ENCODE measurements at places on chromosomes 6 and 20.

GRCh38 chr6:37320646-37321045 is 33.1 kb upstream of the RNF8 start:
- no peak for DNase-seq

DNA sequence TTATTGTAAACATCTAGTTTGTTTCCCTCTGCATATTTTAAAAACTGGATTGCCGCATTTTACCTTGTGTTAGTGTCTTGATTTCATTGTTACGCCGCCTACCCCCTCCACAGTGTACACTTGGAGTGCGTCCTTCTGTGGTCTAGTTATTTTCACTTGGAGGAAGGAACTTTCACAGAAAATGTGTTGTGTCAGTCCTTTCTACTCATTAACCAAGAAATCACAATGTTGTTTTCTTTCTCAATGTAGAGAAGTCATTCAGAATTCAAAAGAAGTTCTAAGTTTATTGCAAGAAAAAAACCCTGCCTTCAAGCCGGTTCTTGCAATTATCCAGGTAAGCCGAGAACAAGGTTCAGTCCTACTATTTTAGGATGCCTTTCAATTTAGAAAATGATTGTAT is 10.3 kb downstream of the MTHFD1L start:
- no peak for DNase-seq

DNA sequence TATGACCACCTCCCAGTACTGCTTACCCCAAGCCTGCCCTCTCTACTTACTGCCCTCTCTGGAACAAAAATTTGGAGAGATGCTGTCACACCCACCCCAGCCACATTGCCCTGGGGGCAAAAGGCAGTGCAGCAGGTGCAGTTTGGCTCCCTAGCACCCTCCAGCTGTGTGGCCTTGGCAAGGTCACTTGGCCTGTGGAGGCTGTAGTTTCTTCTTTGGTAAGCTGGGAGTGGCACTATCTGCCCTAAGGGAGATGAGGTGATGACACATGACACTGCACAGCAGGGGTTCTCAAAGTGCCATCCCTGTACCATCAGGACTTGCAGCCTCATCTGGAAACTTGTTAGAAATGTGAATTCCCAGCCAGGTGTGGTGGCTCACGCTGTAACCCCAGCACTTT is 44.8 kb downstream of the TAF8 start:
- DNase-seq: no peak

DNA sequence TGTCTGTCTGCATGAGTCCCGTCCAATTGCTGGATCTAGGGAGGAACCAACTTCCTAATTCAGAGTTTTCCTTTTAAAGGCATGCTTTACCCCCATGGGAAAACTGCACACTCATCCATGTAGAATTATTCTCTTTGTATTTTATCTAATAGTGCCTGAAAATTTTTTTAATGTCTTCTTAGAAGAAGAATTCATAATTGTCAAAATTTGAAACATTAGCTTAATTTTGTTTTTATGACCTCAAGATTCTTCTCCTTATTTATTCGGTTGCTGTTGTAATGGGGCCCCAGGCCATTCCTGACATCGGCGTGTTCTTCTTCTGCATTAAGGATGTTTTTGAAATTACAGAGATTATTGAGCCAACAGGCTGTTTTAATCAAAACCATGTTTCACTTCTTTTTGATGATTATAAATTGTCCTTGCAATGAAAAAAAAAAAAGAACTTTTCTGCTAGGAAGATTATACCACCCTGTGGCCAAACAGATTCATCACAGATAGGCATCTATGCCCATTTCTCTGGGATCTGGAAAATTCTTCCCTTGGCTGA is 100.3 kb downstream of the ZNF217 start:
- no peak for DNase-seq

DNA sequence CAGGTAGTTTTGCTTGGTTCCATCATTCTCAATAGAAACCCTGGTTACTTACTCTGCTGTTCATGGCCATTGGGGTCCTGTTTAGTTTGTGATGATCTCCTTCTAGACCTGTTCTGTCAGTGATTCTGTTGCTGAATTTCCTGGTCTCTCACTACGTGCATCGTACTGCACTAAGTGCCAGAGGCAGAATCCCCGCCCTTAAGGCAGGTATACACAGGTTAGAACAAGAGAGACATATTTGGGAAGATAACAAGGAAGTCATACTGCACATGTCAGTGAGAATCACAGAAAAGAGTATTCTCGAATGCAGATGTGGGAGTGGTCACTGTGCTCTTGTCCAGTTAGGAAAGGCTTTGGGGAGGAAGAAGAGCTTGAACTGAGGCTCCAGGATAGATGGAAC is 148.1 kb upstream of the MYLIP start:
- DNase-seq: no peak

GRCh38 chr6:138431256-138432062 is 27.4 kb downstream of the HEBP2 start:
- no peak for DNase-seq

DNA sequence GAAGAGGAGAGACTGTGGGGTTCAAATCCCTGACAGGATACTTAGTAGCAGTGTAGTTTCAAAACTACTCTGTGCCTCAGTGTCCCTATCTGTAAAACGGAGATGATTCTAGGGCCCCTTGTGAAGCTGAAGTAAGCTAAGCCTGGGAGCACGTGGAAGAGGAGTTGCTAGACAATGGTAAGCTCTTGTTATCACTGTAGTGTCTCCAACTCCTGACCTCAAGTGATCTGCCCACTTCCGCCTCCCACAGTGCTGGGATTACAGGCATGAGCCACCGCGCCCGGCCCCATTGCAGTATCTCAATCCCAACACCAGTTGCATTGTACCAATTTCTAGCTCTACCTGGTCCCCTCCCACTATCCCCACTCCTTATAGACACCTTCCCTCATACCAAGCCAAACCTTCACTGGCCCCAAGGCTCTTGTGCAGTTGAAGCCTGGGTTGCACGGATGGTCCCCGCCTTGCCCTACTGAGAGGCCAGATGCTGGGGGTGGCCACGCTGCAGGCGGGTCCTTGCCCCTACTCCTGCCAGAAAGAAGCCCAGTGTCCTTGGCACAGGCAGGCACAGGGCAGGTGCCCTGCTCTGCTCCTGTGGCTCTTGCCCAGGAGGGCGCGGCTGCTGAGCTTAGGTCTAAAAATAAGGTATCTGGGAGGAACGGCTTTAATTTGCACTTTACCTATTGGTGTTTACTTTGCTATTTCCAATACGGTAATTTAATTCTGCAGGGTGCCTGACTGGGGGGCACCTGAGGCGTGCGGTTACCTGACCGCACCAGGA is 118.1 kb downstream of the VEGFA start:
- DNase-seq: no peak

DNA sequence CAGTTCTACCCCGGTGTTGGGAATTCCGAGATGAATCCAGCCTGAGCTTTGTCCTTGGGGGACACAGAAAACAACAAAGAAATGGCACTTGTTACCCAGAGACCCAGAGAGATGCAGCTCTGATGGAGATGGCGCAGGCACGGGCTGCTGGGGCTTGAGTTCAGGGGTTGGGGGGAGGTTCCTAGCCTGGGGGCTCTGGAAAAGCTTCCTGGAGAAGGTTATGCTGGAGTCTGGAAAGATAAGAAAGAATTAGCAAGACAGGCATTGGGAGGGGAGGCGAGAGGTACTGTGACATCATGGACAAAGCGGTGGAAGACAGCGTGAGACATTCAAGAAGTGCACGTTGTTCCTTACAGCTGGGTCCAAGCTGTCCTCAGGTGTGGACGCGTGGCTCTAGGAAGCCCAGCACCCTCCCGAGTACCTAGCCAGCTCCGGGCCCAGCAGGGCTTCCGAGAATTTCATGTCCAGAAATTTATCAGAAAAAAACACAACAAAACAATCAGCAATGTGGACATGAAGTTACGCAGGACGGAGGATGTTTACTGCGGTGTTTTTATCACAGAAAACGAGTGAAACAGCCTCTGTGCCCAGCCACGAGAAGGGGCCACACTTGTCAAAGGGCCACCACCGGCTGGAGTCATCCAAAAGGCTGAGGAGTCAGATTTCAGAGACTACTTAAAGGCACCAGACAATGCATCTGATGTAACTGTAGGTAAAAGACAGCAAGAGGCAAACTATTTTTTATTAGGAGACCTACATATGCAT is 39.5 kb downstream of the C20orf203 start:
- no peak for DNase-seq

- no peak for DNase-seq
These were observed 67.0 kb upstream of the PDE7B start for GRCh38 chr6:135784507-135784906.

DNA sequence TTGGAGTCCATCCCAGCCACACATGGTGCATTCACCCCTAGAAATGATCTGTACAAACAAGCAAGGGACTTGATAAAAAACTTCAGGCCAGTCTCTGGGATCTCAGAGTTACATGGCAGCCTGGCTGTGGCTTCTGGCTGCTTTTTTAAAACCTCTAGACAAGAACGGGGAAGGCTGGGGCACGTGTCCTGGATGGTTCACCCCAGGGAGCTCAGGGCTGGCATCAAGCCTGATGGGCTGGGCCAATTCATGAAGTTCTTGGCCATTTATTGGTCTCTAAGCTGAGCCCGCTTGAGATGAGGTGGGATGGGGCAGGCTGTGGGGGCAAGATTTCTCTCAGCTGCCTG is 10.4 kb upstream of the ZFAND3 start:
- no peak for DNase-seq

GRCh38 chr20:32179934-32180333 is 27.6 kb downstream of the PLAGL2 start:
- no peak for DNase-seq

DNA sequence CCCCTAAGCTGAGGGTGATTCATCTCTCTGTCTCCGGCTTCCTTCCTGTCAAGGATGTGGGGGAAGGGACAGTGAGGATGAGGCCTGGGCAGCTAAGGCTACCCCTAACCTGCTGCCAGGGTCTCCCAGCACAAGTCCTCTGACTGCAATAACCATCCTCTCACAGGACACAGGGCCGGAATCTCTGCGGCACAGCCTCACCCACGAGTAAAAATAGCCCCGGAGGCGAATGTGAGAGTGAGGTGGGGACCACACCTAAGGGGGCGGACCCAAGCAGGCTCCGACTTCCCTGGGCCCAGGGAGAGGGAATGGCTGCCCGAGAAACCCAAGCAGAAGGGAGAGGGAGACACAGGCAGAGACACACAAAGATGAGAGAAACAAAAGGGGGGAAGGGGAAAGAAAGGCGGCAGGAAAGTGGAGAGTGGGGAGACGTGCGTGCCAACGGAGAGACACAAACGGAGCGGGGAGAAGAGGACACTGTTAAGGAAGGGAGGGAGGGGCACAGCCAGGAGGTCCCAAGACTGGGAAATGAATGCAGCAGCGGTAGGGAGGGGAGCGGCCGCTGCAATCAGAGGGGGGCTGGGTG is 1.4 kb downstream of the CLIC1 start:
- DNase-seq: peak; percentile 72

DNA sequence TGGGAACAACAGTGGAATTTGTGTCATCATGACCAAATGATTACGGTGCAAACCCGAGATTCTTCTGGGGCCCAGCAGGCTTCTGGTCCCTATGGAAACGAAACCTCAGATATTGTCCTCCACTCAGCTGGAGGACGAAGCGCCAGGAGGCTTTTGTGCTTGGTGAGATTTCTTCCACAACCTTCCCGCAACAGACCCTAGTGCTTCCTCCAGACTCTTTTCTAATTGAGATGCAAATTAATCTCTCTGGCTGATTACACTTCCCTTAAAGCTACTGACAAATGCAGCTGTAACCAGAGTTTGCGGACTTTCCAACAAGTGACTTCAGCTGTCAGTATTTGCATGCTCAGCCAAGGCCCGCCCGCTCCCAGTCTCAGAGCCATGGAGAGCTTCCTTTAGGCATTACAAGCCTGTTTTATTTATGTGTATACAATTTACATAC is 96.0 kb downstream of the INSM1 start:
- DNase-seq: no peak

DNA sequence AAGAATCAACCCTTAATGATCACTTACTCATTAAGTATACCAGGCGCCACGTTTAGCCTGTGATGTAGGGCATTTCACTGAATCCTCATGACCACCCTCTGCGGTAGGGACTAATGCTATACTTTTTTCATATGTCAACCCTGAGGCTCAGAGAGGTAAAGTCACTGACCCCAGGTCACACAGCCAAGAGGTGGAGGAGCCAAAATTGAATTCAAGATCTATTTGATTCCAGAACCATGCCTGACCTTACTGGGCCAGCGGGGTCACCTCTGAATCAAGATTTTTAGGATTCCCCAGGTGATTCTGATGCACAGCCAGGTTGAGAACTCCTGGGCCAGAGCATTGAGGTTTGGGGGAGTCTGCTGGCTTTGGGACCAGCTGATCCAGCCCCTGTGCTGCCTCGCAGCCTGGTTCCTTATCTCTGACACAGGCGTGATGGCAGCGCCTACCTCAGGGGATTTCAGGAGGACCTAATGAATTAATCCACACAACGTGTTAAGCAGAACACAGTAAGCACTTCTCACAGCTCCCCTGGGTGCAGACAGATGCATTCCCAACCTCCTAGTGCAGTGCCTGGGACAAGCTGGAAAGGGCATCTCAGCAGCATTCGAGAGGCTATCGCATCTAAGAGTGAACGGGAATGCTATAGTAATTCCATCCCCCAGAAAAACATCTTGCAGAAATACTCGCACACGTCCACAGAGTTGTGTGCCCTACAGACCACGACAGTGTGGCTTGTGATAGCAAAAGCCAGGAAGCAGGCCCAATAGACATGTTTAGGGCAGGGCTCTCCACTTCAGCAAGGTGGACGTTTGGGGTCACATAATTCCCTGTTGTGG is 101.4 kb upstream of the PTPN1 start:
- DNase-seq: no peak

GRCh38 chr20:41848180-41848579 is 230.0 kb upstream of the CHD6 start:
- no peak for DNase-seq

DNA sequence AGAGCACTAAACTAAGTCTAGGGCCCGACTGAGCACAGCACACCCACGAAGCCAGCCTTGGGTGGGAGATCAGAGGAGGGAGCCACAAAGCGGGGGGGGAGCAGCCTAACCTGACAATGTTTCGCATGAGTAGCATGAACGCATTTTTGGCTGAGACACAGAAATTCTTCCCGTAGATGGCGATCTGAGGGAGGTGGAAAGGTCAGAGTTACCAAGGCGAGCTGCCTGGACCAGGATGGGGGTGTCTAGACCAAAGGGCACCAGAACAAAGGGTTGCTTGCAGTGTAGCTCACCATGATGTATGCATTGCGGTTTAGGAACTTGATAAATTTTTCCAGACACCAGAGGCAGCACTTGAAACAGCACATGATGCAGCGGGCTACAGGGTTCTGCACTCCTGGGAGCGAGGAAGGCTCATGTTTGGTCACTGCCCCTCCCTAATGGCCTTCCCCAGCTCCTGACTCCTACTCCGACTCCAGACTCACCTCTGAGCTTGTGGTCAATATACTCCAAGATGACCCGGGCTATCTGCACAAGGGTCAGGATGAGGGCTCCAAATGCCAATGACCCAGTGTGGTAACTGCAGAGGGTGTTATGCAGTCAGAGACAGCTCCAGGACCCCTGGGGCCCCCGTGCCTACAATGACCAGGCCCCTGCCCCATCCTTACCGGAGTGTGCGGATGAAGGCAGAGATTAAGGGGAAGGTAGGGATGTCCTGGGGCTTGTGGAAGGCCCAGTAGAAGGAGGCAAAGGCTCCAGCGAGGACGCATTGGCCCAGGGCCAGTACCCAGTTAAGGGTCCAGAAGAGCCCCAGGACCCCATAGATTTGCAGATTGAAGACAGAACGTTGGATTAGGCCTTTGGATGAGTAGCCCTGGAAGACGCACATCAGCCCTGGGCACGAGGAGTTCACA is 2.8 kb upstream of the NEU1 start:
- no peak for DNase-seq

GRCh38 chr6:104700371-104701185 is 159.1 kb downstream of the HACE1 start:
- no peak for DNase-seq

Data from activated CD4-positive, alpha-beta T cell treated with anti-CD3 and anti-CD28 coated beads for 36 hours (primary cell).